ENCODE measurements at places on chromosomes 1 and 21.

- no peak for DNase-seq
Measured at GRCh38 chr1:21154717-21155116, 22.0 kb downstream of the EIF4G3 start.

DNA sequence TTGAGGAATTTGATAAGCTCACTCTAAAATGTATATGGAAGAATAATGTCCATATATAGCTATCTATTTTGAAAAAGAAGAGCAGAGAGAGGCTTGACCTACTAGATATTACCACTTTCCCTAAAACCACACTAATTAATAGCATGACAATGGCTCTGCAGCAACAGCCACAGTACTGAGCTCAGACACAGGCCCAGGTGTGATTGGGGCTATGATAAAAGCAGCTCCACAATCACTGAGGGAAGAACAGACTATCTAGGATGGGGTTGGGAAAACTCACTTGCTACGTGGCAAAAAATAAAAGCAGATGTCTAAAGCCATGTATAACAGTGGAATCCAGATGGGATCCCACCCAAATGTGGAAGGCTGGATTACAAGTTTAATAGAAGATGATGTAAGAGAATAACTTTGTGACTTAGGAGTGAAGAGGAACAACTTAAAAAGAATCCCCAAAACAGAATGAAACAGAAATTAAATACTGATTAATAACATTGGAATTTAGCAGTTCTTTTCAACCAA, 80.8 kb upstream of the RAB4A start:
- no peak for DNase-seq

GRCh38 chr1:160781186-160781766, 14.7 kb upstream of the LY9 start:
- no peak for DNase-seq

DNA sequence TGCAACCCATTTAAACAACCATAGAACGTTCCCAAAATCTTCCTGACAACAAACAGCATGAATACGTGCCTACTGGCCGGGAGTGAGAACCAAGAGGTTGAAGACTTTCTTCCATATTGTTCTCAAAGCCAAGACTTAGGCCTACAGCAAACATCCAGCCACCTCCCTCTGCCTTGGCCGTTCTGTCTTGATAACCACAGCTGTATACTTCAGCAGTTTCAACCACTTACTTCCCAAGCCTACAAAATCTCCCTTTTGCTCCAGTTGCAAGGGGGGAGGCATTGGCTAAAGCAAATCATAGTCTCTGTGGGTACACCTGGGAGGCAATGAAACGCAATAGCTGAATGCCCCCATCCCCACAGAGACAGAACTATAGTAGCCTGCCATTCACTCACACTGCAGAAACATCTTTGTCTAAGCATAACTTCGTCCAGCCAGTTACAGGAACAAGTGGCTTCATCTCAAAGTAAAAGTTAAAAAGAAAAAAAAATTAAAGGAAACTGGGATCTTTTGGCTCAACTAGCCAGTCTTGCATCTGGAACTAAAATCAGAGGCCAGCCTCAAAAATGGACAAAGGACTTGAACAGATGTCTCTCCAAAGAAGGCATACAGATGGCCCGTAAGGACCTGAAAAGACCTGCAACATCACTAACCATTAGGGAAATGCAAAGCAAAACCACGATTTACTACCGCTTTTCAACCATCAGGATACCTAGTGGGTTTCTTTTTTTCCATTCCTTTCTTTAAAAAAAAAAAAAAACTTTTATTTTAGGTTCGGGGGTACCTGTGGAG, 186.0 kb downstream of the PSMG1 start:
- DNase-seq, result no peak

GRCh38 chr1:210697185-210697584, 368.5 kb downstream of the HHAT start:
- no peak for DNase-seq

DNA sequence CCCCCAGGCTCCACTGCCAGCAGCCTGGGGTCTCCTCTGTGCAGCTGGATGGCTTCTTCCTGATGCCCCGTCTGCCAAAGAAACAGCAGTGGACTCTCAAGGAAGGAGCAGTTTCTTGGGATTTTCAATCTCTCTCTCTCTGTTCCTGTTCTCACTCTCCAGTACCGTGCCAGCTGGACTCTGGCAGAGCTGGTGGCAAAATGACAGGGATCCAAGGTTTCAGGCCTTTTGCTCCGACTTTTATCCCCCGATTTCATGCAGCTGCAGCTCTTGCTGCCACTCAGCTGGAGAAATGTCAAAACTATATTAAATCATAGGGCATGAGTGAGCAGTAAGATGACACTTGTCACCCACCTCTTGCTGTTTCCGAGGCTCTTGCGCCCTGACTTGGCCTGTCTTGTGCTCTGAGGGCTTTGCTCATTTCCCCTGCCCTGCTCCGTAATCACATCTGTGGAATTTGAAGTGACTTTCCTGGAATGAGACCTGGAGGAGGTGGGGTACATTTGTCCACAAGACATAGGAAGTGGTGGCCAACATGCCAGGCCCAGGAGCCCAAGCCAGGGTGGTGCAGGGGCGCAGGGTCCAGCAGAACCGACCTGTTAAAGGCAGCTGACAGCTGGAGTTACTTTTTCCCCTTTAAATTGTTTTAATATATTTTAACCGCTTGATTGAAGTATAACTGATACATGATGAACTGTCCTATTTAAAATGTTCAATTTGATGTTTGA, 576.2 kb downstream of the PTPRU start:
- no peak for DNase-seq
